NCI-H1105 treated with DMSO at 0.1 percent for 48 hours (cell line): ENCODE measurements at places on chromosomes 12 and 14.
A peak's percentile ranks its signal among the peaks of the same experiment; 100 is the strongest.

DNA sequence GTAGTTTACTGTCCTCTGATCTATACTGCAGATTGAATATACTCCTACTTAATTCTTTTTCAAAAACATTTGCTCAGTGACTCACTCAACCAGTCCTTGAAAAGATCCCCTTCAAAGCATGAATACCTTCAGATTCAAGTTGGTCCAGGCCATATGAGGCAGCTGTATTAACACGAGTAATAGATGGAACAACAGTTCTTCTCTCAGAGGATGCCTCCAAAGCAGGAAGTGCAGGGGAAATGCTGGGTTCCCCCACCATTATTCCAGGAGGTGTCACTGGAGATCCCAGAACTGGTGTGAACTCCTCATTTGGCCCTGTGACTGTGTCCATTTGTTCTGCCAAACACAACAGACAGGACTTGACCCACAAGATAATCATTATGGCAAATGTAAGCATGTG, 20.6 kb downstream of the ARMH4 start:
- DNase-seq: no peak

DNA sequence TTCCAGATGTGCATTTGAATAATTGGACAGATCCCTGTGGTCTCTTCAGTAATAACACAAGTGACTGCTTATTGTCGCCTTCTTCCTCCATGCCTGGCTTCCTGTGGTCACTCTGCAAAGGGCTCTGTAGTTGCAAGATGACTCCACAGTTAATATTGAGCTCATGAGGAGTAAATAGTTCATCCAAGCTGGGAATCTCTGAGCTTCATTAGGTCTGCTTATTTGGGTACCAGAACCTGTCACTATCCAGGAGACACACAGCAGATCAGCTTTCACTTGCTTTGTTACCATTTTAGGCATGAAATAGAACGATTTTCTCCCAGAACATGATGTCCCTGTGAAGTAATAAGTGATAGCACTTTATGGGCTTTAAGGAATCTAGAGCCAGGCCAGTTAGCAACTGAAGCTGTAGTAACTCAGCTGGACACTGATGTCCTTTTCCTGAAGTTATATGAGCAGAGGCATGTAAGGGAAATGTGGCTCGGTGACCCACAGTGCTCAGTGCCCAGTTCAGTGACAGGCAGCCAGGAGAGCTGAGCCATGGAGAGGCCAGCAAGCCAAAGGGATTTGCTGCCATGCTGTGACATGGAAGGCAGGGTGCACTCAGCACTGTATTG, 50.1 kb downstream of the CRADD start:
- DNase-seq: no peak

- DNase-seq: no peak
Observed at GRCh38 chr12:72390146-72390545, 118.0 kb downstream of the TRHDE start.

GRCh38 chr14:98368221-98368620, 903.8 kb downstream of the BCL11B start:
- DNase-seq: no peak

- no peak for DNase-seq
Observed at GRCh38 chr12:109598428-109598854, 24.8 kb downstream of the MVK start.

- DNase-seq: peak; percentile 89
Observed at GRCh38 chr12:89230376-89231315, 121.7 kb downstream of the DUSP6 start.

DNA sequence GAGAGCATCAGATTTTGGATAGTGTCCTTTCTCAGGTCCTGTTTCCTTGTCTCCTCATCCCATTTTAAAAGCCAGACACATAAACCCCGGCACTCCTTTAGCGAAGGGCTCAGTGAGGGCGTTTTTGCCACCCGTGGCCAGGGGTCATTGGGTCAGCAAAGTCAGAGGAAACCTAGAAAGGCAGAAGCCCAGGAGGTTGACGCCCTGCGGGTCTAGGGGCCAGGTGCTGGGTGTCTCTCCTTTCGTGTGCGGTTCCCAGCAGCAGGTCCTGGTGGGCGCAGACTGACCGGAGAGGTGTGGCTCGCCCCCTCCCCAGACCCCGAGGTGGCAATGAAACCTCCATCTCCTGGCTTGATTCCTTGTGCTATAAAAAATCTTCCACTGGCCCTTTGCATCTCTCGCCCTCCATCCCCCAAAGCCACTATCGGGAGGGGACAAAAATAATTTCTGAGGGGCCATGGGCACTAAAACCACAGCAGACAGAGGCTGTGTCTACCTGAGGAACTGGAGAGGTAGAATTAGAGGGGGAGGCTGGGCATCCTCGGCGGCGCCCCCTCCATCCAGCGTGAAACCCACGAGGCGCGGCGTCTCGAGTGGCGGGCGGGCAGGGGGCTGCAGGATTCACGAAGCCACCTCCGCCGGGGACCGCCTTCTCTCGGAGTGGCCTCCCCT, 858 bp upstream of the FRMD6 start:
- DNase-seq: no peak

GRCh38 chr14:64948612-64949210, 6.2 kb upstream of the GPX2 start:
- DNase-seq: no peak

- DNase-seq: no peak
Observed at GRCh38 chr12:14186193-14186502, 179.3 kb upstream of the ATF7IP start.

GRCh38 chr14:34668111-34668510, 38.2 kb upstream of the SNX6 start:
- no peak for DNase-seq

DNA sequence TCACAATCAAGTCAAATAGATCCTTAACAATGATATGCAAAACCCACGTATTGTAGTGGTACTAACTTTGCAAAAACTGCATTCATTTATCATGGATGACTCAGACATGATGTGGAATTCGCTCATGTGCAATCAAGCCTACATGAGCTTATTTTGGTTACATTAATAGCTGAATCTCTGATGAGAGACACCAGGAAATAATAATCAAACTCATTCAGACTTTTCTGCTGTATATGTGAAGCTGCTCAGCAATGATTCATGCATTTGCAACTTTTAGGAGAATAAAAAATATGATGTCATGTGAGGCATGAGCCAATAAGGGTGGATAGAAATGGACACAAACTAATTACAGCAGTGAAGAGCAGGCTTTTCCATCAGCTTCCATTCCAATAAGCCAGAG, 1075.8 kb upstream of the TMEM132C start:
- DNase-seq: no peak

- peak; percentile 24 for DNase-seq
Observed at GRCh38 chr12:128387811-128388422, 120.9 kb downstream of the TMEM132C start.

DNA sequence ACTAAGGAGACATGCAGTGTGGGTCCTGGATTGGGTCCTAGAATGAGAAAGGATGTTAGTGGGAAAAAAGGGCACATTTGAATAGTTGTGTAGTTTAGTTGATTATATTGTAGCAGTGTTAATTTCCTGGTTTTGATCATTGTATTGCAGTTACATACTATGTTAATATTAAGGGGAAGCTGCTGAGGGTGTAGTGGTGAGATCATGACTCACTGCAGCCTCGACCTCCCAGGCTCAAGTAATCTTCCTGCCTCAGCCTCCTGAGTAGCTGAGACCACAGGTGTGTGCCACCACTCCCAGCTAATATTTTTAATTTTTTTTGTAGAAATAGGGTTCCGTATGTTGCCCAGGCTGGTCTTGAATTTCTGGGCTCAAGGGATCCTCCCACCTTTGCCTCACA, 21.7 kb downstream of the BORCS5 start:
- DNase-seq: no peak

DNA sequence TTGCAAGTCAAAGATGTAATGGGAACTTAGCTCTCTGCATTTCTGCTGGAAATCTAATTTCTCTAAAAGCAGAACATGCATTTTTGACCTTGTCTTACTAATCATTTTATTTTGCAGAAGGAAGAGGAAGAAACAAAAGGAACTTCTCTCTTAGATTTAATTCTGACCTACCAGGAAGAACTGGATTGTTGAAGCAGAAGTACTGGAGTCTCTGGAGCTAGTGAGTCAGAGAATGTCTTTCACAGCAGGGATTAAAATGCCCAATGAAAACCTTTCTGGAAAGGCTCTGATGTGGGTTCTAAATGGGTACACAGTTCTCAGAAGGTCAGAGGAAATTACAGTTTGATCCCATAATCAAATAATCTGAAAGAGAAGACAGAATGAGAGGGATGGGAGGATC, 70.8 kb upstream of the GNG2 start:
- DNase-seq: no peak

DNA sequence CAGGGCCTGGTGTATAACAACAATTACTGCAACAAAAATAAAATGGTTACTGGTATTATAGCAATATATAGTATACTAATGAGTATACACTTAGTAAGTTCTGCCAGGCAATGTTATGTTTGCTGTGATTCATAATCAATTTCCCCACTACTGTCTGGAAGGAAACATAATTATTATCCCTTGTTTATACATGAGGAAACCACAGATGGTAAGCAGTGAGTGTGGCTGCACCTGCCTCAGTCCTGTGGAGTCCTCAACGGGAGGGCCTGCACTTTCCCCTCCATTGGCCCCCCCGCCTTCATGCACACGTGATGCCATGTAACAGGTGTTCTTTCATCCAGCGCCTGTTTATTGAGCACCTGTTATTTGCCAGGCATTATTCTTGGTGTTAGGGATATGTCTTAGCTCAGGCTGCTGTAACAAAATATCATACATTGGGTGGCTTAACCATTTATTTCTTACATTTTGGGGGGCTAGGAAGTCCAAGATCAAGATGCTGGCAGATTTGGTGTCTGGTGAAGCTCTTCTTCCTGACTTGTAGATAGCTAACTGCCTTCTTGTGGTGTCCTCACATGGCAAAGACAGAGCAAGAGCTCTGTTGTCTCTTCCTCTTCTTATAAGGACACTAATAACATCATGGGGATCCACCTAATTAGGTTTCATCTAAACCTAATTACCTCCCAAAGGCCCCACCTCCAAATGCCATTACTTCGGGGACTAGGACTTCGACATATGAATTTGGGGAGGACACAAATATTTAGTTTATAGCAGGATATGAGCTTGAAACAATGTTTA, 59.5 kb upstream of the CHGA start:
- peak; percentile 39 for DNase-seq

GRCh38 chr12:42129595-42130204, 15.0 kb downstream of the GXYLT1 start:
- DNase-seq: peak; percentile 72

GRCh38 chr14:23370221-23370620, 2.4 kb upstream of the IL25 start:
- no peak for DNase-seq

DNA sequence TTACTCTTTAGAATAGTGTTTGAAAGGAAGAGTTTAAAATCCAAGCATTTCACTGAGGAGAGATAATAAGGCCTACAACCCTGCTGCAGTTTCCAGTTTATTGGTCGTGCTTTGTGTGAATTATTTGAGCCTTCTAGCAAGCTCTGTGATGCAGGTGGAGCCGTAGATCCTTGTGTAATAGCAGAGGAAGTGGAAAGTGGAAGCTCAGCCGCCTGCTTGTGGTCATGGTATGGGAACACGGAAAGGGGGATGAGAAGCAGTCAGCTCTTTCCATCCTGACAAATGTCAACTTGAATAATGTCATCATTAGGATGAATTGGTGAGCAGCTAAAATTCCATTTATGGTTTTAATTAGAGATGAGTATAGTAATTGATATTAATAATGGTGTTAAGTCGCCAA, 29.1 kb downstream of the SYNE2 start:
- no peak for DNase-seq

DNA sequence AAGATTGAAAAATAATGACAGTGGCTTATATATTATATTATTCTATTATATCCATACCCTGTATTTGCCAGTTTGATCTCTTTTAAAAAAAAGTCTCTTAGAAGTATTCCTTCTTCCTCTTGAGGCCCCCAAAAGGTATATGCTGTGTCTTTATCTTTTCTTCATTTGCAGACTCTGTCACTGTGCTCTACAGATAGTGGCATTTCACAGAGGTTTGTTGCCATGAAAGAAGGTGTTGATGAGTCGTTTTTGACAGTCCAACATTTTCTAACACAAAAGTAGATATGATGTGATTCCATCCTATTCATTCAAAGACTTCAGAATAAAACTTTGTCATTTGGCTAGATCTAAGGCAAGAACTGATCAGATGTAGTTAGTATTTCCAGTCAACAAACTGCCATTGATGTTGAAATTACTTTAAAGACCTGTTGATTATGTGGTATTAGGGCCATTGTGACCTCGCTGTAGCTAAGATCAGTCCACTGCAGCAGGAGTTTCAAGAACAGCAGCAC, at the start of gene CCDC196:
Gene CCDC196, plus strand, starts transcription at position 462 of the 512 bp plus-strand sequence. CDS start 132 bp downstream, outside the sequence.
- no peak for DNase-seq

DNA sequence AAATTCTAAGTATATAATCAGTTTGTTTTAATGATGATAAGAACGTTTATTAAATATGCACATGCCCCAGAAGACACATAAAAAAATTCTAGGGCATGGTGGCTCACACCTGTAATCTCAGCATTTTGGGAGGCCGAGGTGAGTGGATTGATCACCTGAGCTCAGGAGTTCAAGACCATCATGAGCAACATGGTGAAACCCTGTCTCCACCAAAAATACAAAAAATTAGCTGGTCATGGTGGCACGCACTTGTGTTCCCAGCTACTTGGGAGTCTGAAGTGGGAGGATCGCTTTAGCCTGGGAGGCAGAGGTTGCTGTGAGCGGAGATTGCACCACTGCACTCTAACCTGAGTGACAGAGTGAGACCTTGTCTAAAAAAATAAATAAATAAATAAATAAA, 4.0 kb downstream of the CD69 start:
- DNase-seq: no peak

DNA sequence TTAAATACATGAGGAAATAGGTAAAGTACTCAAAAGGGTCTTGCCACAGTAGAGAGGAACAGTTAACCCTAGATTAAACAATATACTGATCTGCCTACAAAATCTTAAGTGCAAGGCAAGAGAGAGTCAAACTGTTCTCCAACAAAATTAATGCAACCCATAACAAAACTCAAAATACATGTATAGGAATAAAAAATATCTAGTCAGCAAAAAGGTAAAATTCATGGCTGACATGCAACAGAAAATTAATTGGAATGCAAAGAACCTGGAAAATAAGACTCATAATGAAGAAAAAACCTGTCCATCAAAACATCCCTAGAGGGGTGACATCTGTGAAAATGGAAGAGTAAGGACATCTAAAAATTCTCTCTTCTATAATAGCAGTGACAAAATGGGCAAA, 173.6 kb downstream of the ADAMTS20 start:
- DNase-seq: no peak

- no peak for DNase-seq
Observed at GRCh38 chr14:86865934-86866333, 1127.0 kb downstream of the GALC start.

DNA sequence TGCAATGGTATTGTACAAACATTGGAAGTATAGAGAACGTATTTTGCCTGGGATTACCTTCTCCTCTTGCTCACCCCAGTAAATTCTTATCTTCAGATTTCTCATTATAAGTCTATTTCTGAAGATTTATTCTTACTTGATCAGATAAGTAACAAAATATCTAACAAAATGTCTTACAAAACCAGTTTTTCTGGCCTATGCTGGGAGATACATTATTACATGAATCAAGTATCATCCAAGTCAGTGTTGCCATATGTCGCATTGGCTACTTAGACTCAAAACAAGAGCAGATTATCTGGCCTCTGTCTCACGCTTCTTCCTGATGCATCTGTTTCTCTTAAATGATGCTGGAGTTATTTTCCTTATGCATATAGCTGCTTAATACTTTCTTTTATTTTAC, 408.5 kb downstream of the CCER1 start:
- DNase-seq: no peak
